Astrocyte (in vitro differentiated cells and primary cell): ENCODE measurements at places on chromosomes 12 and 14.

DNA sequence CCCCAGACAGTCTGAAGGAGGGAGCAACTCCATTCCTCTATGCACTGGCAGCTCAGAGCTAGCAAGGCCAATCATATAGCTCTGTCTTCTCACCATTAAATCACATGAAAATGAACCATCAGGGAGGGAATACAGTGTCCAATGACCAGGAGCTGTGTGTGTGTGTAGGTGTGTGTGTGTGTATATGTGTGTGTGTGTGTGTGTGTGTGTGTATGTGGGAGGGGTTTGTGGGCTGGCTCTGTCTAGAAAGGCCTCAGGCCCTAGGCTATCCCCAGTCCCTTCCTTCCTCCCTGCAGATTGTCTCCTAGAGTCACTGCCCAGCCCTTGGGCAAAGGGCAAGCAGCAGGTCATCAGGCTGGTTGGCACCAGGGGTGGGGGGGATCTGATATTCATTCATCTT lies 5.7 kb upstream of the SUSD6 start:
- DNase-seq = no peak

- no peak for DNase-seq
These were observed 9.5 kb downstream of the PHETA1 start for GRCh38 chr12:111359231-111359913.

DNA sequence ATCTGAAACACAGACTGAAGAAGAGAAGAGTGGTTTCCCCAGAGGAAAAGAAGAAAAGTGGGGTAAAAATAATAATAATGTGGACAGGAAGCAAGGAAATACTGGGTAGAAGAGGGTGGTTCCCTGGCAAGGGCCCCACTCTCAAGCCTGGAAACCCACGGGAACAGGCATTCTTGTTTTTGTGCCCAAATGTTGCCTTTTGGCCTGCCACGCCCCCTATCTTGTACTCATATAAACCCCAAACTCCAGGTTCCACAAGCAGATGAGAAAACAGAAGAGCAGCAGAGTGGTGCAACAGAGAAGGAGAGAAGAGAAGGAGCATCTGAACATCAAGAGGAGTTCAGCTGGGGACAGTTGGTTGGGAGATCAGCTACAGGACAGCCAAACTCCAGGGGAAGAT lies 51.2 kb downstream of the NDUFA12 start:
- no peak for DNase-seq

DNA sequence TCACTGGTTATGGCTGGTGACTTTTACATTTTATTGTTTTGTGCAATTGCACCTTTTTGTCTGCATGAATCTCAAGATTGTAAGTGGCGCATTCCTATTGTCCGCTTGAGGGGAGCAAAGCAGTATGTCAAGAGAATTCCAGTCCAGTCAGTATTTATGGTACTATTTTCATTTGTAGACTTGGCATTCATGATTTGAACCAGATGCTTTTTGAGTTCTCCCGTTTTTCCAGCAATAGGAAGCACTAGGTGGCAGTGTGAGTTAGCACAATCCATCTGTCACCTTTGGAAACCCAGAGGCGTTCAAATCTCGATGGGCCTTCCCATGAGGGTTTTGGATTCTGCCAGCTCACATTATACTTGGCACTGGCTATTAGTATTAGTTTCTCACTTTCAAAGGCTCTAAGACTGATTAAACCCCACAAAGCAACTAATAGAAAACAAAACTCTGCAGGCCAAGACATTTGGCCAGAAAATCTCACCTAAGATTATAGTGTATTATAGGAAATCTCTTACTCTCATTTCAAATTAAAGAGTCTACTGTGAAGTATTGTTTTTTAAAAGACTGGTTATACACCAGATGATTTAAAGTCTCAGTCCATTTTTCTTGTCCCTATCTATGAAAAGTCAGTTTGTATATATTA lies 2.2 kb downstream of the DACT1 start:
- DNase-seq = peak; percentile 84

GRCh38 chr12:103924761-103925641 lies 5.2 kb upstream of the HSP90B1 start:
- DNase-seq = peak; percentile 82

DNA sequence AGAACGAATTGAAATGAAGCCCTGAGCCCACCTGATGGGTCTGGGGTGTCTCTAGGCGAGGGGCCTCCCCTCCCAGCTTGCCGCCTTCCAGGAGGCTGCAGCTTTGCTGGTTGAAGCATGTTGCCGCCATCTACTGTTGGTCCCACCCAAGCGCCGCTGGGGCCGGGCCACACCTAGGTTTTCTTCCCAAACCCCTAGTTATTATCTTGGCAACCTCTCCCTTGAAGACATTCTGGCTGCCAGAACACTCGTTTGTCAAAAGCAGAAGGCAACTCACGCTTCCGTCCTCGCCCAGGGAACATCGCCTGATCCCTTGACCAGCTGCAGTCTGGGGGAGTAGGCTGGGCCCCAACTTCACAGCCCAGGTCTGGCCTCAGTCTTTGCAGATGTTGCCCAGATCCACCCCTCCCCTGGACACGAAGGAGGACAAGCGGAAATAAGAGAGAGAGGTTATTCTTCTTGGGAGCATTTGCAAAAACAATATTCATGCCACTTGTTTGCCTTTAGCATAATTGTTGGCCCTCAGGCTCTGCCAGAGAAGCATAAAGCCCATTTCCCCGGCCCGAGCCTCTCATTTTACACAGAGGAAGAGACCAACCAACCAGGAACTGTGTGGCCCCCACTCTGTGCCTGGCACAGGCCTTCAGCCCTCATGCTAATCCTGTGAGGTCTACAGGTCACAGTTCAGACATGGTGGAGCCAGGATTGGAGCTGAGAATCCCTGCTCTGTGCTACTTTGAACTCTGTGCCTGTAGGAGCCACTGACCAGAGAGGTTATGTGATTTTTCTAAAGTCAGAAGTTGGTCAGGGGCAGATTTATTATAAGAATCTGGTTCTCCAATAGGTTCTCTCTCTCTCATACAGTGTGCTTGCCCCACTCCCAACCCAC lies 6.8 kb downstream of the EMP1 start:
- DNase-seq = no peak

DNA sequence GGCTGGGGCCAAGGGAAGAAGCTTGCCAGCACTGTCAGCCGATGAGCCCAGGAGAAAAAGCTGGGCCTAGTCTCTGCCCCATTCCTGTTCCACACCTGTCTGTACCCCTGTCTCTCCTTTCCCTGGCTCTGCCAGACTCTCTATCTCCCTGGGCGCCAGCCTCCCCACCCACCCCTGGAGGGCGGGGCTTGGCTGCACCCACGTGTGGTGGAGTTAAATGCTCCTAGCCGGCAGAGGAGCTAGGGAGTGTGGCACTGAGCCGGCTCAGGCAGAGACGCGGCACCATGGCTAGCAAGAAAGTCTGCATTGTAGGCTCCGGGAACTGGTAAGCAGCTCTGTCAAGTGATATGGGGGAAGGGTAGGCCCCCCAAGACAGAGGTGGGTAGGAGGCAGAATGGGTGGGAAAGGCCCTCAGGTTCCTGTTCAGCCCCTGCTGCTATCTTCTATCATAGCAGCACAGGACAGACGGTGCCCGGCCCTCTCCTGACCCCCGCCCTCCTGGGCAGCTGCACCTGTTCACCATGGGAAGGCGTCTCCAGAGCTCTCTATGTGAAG lies at the start of gene GPD1:
Gene GPD1 (plus strand): TSS at position 242 of the 555 bp plus-strand sequence. CDS start 43 bp downstream, at position 285.
- DNase-seq = no peak

DNA sequence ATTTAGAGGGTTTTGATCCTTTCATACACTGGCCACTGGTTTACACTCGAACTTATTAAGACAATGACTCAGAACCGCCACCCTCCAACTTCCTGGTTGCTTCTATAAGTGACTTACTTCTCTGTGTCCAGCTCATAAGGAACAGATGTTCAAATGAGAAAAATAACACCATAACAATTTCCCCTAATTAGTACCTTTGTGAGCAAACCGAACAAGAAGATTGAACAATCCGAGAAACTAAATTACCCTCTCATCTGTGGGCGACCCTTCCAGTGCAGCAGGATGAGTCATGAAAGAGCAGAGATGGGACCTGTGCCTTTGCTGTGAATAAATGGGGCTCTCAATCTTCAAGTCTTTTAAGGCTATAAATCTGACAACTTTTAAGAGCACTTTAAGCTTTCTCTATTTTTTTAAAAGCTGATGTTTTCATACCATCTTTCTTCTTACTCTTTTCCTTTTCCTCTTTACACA lies 146.8 kb upstream of the RASSF8 start:
- DNase-seq = peak; percentile 68

DNA sequence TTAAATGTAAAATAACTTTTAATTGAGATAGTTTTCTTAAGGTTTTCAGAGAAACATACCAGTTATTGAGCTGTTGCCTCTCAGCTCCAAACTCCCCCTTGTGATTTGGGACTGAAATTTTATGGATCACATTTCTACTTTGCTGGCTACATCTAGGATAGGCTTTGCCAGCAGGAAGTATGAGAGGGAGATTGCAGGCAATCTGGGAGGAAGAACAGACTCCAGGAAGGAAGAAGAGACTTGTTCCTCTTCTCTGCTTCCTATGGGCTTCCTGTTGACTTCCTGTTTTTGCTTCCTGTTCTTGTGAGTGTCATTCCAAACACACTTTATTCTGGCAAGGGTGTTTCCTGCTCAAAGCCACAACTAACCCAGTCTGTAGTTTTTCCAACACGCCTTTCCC lies 312.9 kb downstream of the ITPR2 start:
- DNase-seq = no peak

DNA sequence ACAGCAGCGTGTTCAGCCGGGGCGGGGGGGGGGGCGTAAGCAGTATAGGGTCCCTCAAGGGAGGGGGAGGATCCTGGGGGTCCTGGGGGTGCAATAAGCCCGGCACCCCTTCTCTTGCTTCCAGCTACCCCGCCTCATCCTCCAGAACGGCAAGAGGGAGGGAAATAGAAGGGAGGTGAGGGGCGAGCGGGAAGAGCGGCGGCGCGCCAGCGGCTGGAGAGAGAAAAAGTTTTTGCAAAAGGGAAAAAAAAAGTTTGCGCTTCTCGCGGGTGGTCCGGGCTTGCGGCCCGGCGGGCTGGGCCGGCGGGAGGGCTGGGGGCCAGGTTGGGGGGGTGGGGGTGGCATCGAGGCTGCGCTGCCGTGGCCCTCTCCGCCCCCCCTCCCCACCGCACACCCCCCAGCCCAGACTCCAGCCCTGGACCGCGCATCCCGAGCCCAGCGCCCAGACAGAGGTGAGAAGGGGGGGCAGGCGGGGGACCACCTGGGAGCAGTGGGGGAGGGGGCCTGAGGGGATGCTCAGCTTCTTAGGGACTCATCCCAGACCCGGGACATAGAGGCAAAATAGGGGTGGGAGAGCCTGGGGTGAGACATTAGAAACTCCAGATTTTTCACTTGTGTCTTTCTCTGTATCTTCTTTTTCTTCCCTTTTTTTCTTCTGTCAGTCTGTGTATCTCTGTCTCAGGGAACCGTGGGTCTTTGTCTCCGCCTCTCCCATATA lies at the start of gene GLI1:
Gene GLI1 (plus strand): TSS at position 36 of the 718 bp plus-strand sequence. CDS start 3,907 bp downstream, outside the sequence.
- DNase-seq = peak; percentile 21
